ENCODE measurements at places on chromosomes 3 and 15.

DNA sequence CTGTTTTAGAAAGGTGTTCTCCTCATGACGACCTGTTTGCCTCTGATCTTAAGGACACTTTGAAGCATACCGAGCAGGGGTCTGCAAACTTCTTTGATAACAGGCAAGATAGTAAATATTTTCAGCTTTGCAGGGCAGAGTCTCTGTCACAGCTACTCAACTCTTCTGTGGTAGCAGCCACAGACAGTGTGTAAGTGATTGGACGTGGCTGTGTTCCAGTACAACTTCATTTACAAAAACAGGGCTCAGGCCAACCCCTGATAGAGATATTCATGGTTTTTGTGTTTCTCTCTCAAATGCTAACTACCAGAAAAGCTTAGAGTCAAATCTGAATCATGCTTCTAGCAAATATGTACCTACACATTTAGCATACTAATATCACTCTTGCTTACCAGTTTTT, 51.5 kb downstream of the TGFBR2 start:
- no peaks in the 10 kb centered on the region for H3K36me3 ChIP-seq
- H3K27me3 ChIP-seq: no peaks in the 10 kb centered on the region
- no peak overlapping the region for H3K27ac ChIP-seq
- no peak for DNase-seq
- H3K4me1 ChIP-seq: peaks cover 29% of the 10 kb centered on the region

- no peaks in the 10 kb centered on the region for H3K4me1 ChIP-seq
- DNase-seq: no peak
- no peaks in the 10 kb centered on the region for H3K27me3 ChIP-seq
- H3K36me3 ChIP-seq: no peaks in the 10 kb centered on the region
- H3K27ac ChIP-seq: no peak overlapping the region
Observed at GRCh38 chr3:95717048-95717447, 1097.3 kb upstream of the EPHA6 start.

- H3K27me3 ChIP-seq: no peaks in the 10 kb centered on the region
- no peak overlapping the region for H3K4me3 ChIP-seq
- H3K27ac ChIP-seq: no peak overlapping the region
- no peak for DNase-seq
- H3K4me1 ChIP-seq: no peaks in the 10 kb centered on the region
Observed at GRCh38 chr3:63727233-63727632, 74.8 kb downstream of the SNTN start.

GRCh38 chr3:11002371-11002807, 9.8 kb downstream of the SLC6A1 start:
- no peaks in the 10 kb centered on the region for H3K4me1 ChIP-seq
- no peaks in the 10 kb centered on the region for H3K36me3 ChIP-seq
- H3K27ac ChIP-seq: no peak overlapping the region
- H3K4me3 ChIP-seq: no peak overlapping the region
- no peak for DNase-seq

GRCh38 chr3:69463531-69463930, 77.6 kb upstream of the FRMD4B start:
- no peaks in the 10 kb centered on the region for H3K27me3 ChIP-seq
- no peaks in the 10 kb centered on the region for H3K36me3 ChIP-seq
- H3K4me3 ChIP-seq: no peak overlapping the region
- no peak for DNase-seq
- H3K4me1 ChIP-seq: no peaks in the 10 kb centered on the region
- H3K27ac ChIP-seq: no peak overlapping the region

DNA sequence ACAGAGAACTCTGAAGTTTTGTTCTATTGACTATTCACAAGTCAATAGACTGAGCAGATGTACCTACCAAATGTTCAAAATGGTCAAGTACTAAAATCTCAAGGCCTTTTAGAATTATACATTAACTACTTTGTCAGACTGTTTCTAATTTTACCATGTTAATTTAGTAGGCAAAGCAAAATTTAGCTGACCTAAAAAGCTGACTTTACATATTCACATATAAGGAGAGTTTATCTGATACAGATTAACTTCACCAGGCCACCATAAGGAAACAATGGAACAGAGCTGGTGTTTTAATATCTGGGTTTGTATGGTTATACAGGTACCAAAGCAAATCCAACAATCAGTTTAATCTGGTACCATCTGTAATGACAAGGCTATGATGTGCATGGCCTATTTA, 15.9 kb downstream of the GATM start:
- H3K27ac ChIP-seq: no peak overlapping the region
- no peaks in the 10 kb centered on the region for H3K4me1 ChIP-seq
- no peak overlapping the region for H3K4me3 ChIP-seq
- H3K36me3 ChIP-seq: no peaks in the 10 kb centered on the region

DNA sequence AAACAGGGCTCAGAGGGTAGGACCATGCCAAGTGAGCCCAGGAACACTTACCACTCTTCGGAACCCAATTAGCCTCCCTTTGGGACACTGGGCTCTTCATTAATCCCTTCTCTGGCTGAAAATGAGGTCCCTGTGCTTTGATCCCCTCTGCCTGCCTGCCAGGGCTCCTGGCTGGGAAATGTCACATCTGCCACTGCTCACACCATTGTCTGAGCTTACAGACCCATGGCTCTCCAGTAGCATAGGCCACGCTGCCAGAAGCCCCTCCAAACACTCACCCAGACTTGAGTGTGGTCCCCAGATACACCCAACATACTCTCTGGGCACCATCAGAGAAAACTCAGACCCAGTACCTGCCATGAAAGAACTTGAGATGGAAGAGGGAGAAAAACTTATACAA, 287.3 kb downstream of the XXYLT1 start:
- H3K4me1 ChIP-seq: peaks cover 11% of the 10 kb centered on the region
- DNase-seq: no peak
- no peaks in the 10 kb centered on the region for H3K36me3 ChIP-seq
- H3K27me3 ChIP-seq: peaks cover 16% of the 10 kb centered on the region
- no peak overlapping the region for H3K27ac ChIP-seq
- H3K4me3 ChIP-seq: no peak overlapping the region

GRCh38 chr3:48018841-48019240, 2.6 kb upstream of the MAP4 start:
- H3K27ac ChIP-seq: no peak overlapping the region
- no peaks in the 10 kb centered on the region for H3K27me3 ChIP-seq
- H3K4me3 ChIP-seq: no peak overlapping the region

DNA sequence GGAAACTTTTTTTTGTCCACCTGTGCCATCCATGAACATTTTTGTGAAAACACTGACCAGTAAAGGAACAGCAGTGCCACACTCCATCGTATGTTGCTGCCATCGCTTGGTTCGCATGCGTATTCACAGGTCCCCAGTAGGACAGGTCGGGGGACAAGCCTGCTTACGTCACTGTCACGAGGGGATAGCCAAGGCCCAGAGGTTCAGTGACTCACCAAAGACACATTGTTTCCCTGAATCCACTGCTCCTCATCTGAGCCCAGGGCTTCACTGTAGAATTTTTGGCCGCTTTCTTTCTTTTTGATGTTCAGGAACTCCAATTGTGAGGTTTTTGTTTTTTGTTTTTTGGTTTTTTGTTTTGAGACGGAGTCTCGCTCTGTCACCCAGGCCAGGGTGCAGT, 5.9 kb downstream of the ADPRH start:
- no peak for DNase-seq
- H3K4me1 ChIP-seq: peaks cover 22% of the 10 kb centered on the region
- H3K27me3 ChIP-seq: no peaks in the 10 kb centered on the region
- no peak overlapping the region for H3K27ac ChIP-seq

- no peaks in the 10 kb centered on the region for H3K36me3 ChIP-seq
- H3K27me3 ChIP-seq: no peaks in the 10 kb centered on the region
- H3K4me3 ChIP-seq: no peak overlapping the region
Observed at GRCh38 chr3:106518516-106518915, 649.7 kb upstream of the CBLB start.

DNA sequence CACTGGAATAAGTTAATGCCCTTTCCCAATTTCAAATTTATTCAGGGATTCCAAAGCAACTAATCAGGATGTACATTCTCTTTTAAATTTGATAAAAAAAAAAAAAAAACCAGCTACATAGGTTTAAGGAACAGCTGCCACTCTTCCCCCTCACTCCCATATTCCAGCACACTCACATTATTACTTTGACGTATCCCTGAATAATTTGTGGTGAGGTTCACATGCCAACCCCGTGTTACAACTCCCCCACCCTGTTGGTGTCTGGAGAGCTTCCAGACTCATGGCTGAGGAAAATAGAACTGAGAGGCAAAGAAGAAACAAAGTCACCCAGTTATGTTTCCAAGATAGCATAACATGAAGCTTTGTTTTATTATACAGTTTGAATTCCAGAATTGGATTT, 300.5 kb upstream of the MME start:
- H3K27ac ChIP-seq: no peak overlapping the region
- no peaks in the 10 kb centered on the region for H3K4me1 ChIP-seq
- H3K36me3 ChIP-seq: no peaks in the 10 kb centered on the region
- H3K27me3 ChIP-seq: no peaks in the 10 kb centered on the region
- no peak overlapping the region for H3K4me3 ChIP-seq

GRCh38 chr3:182023843-182024242, 312.1 kb downstream of the SOX2 start:
- H3K27me3 ChIP-seq: no peaks in the 10 kb centered on the region
- no peaks in the 10 kb centered on the region for H3K36me3 ChIP-seq
- no peak overlapping the region for H3K27ac ChIP-seq

DNA sequence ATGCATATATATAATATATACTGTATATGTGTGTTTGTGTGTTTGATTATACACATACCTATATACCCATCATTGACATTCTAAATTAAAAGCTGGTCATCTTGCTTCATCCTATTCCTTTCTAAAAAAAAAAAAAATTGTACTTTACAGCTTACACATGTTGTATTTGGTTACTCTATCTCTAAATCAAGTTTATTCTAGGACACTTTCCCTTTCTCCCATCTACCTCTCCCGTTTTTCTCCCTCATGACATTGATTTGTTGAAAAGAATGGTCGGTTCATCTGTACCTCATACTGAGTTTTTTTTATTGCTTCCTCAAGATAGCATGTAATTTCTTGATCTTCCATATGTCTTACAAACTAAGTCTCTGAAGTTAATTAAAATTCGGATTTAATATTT, 26.9 kb downstream of the GABPB1 start:
- H3K27ac ChIP-seq: no peak overlapping the region
- H3K36me3 ChIP-seq: no peaks in the 10 kb centered on the region
- H3K27me3 ChIP-seq: no peaks in the 10 kb centered on the region
- no peak overlapping the region for H3K4me3 ChIP-seq

DNA sequence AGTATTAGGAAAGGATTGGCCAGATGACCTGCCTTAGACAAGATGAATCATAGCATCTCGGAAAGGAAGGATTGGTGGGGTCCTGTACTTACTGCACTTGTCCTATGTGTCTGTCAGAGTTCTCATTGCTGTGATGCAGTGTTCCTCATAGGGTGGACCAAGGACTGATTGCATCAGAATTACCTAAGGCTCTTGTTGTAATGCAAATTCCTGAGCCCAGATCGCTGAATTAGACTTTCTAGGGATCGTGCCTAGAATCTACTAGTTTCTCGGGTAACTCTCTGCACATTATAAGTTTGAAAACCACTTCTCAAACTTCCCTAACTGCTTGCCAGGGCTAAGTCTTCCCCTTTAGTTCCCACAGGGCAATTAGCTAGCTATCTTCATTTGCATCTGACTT, 74.9 kb upstream of the SKOR1 start:
- no peak overlapping the region for H3K27ac ChIP-seq
- no peak overlapping the region for H3K4me3 ChIP-seq
- peaks cover 3% of the 10 kb centered on the region for H3K4me1 ChIP-seq
- no peaks in the 10 kb centered on the region for H3K27me3 ChIP-seq
- H3K36me3 ChIP-seq: no peaks in the 10 kb centered on the region

DNA sequence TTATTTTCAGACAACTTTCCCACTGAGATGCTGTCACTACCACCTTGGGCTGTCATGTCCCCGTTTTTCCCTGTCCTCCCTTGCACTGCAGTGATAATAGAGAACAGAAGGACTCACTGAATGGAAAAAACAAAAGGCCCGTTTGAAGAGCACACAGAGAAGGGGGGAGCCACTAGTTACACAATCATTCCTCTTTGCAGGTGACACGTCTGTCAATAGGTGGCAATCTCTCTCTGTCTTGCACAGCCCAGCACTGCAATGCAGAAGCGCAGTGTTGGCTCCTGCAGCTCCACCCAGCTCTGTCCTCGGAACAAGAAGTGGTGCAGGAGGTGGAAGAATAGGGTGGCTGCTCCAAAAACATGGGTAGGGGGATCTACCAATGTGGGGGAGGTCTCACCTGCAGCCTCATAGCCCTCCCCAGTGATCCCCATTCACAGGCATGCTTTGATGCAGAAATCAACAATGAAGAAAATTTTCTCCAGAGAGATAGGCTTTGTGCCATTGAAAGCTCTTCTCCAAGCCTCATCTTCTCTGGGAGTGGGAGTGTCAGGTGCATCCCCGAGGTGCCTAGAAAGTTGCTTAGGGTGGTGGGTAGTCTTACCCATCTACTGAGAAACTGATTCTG, 31.8 kb downstream of the FSTL1 start:
- no peaks in the 10 kb centered on the region for H3K36me3 ChIP-seq
- peak; percentile 84 for DNase-seq
- no peaks in the 10 kb centered on the region for H3K27me3 ChIP-seq
- H3K4me3 ChIP-seq: no peak overlapping the region

- no peaks in the 10 kb centered on the region for H3K27me3 ChIP-seq
- H3K36me3 ChIP-seq: peaks cover 6% of the 10 kb centered on the region
- no peak overlapping the region for H3K27ac ChIP-seq
- H3K4me1 ChIP-seq: no peaks in the 10 kb centered on the region
- no peak overlapping the region for H3K4me3 ChIP-seq
- no peak for DNase-seq
Observed at GRCh38 chr3:37054370-37054769, 61.1 kb downstream of the MLH1 start.

- no peaks in the 10 kb centered on the region for H3K36me3 ChIP-seq
- H3K27me3 ChIP-seq: no peaks in the 10 kb centered on the region
- no peak overlapping the region for H3K4me3 ChIP-seq
Observed at GRCh38 chr15:93980261-93980911, 251.0 kb upstream of the MCTP2 start.

DNA sequence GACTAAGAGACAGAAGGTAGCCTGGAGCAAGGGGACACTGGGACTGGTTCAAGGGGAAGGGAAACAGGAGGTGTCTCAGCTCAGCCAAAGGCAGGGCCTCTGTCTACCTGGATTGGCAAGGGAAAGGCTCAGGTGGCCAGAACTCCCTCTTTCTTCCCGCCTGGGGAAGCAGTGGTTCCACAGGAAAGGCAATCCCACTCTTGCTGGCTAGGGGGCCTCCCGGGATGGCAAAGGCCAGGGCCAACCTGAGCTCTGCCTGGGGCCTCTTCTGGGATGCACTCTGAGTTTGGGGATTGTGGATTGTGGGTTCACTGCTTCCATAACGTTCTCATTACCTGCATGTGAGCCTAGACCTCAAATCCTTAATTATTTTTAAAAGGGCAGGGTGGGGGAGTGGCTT, 13.0 kb upstream of the PARP6 start:
- no peaks in the 10 kb centered on the region for H3K4me1 ChIP-seq
- no peaks in the 10 kb centered on the region for H3K36me3 ChIP-seq
- peak; percentile 23 for DNase-seq
